ENCODE measurements at places on chromosomes 1 and 21.

- no peak for DNase-seq
Observed at GRCh38 chr1:245855846-245856730, 651.0 kb downstream of the SMYD3 start.

DNA sequence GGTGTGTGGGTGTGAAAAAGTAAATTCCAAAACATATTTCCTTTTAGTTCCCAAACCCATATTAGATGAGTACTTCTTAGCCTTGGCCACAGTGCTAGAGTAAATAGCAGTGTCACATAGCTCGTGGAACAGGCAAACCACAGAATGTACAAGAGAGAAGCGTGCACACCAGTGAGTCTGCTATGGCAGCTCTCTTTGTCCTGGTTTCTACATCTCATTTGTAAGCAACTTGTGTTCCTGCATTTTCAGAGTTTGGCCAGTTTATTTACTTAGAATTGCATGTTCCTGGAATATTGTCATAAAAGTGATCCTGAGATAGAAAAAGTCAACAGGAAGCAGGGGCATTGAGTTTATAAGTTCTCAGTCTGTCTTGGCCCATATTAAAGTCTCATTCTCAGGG, 142.1 kb downstream of the DHRS3 start:
- no peak for DNase-seq

DNA sequence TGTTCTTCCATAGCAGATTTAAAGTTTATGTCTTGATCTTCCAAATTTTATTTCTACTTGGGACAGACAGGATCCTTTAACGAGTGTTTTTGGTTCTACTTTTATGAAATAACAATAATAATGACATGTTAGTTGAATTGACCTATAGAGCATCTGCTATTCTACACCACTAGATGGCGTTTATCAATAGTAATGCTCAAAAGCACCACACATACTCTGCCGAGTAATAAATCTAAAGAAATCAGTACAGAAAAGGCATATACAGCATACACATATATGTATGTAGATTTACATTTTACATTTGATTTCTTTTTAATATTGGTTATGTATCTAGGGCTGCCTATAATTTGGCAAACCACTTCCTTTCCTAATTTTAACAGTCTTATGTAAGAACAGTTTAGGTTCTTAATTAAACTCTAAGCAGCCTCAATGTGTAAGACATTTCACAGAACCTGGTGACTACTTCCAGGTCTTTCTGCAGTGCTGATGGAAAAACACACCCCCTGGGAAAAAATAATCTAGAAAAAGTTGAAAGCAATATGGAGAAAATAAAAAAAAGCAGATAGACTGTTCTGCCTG, 5.9 kb upstream of the SIPA1L2 start:
- DNase-seq = no peak

GRCh38 chr1:90291431-90292216, 296.7 kb downstream of the ZNF326 start:
- no peak for DNase-seq
